ENCODE measurements at places on chromosomes 3 and 15.

DNA sequence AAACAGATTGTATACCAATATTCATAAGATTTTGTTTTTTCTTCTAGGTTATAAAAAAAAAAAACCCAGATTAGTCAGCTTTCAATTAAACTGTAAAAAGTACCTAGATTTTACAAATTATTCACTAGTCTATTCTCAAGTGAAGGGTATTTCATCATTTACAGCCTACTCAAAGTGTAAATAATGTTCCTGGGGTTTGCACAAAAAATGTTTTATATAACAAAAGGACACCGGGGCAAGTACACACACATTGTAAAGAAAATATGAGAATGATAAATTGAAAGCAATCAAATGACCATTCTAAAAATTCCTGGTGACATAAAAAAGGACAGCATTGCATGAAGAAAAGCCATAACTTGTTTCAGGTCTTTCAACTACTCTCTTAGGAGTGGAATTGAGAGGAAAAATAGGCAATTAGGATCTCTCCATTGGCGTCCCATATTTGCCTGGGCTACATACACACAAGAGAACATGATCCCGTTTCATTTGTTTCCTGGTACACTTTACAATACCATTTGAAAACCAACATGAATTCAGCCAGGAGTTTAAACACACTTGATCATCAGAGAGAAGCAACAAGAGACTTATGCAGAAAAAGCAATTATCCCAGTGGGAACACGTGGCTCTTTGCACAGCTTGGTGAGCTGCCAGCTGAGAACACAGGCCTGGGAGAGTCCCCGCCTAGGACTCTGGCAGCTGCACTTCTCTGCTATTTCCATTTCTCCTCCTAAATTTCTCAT, 1039.2 kb downstream of the ROBO1 start:
- DNase-seq: peak; percentile 72

GRCh38 chr3:46924921-46925584, 47.5 kb downstream of the PTH1R start:
- DNase-seq: no peak

- DNase-seq: no peak
These were observed 65.2 kb upstream of the TNIK start for GRCh38 chr3:171525437-171525836.

DNA sequence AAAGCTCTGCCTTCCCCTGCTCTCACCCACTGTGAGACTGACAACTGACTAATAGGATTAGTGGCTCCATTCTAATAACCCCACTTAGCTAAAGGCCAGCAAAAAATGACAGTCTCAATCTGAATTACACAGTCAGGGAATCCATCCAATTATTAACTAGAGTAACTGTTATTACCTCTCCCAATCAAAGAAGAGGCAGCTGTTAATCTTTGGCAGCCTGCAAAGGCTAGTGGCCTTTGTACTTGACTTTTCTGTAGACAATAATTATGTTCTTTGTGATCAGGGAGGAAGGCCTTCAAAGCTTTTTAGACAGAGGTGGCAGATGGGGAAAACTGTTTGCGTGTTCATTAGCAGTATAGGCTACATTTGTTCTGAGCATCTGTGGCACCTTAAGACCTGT, 177.7 kb downstream of the ISL2 start:
- no peak for DNase-seq

DNA sequence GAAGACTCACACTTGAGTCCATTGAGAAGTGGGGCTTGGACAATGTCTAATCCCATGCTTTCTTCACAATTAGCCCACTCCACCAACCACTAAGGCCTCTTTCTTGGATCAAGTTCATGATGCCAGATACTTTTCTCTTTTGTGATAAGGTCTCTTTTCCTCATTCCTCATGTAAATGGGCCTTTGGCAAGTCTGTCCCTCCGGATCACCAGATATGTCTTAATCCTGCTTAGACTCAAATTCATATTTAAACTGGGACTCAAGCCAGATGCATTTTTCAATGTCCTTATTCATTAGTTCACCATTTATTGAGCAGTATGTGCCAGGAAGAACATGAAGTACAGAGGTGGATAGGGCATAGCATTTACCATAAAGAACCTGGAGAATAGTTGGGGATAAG, 671.1 kb downstream of the TBL1XR1 start:
- DNase-seq: no peak

GRCh38 chr3:167710552-167710951, 24.1 kb downstream of the PDCD10 start:
- DNase-seq: no peak

GRCh38 chr3:72177075-72178050, 392.4 kb upstream of the PROK2 start:
- DNase-seq: no peak

DNA sequence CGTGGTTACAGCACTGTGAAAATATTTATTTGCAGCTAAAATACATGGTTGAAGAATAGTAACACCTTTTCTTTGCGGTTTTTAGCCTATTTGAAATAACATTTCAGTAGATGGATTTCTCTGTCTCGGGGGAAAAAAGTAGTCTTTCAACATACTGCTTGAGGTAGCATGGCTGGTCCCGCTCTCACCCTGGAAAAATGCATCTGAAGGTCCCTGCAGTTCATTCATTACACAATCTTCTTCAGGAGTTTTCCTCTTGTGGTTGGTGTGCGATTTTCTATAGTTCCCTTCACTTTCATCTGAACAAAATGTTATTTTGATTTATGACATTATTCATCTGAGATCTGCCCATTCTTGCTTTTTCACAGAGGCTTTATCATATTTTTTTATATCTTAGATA, 75.9 kb downstream of the STRIT1 start:
- DNase-seq: no peak

DNA sequence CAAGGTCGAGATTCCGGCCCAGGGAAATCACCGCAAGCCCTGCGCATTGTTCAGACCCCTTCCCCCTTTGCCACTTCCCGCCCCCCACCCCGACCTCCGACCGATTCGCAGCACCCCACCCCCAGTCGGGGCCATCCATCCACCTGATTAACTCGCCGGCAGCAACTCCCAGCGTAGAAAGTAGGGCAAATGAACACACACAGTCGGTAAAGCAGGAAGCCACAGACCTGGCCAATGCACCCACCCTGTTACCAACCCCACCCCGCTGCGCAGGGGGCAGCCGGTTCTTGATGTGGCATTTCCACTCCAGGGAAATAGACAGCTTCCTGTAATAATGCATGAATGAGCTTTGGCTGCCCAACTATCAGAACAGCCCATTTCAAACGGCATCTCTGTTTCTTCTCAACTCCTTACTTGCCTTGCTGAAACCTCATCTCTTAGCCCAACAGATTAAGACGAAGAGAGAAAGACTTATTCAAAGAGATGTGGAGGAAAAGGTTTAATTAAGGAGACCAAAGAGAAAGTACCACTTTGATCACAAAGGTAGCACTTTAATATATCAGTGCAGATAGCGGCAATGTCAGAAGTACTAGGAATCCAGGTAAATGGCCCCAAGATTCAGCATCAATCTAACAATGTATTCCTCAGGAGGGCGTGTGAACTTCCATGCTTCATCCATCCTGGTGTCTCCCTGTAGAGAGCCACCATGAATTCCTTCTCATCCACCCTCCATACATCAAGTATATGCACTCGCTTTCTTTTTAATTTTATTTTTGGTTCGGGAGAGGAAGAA, 1.9 kb downstream of the TNIK start:
- no peak for DNase-seq

DNA sequence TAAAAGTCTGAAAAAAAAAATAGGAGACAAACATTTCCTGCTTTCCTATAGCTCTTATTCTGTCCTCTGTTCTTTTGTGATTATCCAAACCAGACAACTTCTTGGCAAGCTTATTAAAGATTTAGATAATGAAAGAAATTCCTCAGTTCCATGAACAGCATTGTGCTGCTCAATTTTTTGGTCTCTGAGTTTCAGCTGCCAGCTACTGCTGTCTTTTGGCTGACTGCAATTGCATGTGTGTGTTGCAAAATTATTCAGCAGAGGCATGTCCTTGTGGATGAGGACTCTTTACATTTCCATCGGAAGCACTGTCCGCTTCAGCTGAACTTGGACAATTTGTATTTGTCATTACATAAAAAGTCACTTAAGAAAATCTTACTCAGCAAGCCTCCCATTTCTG, 397.3 kb upstream of the RASGRP1 start:
- DNase-seq: no peak

DNA sequence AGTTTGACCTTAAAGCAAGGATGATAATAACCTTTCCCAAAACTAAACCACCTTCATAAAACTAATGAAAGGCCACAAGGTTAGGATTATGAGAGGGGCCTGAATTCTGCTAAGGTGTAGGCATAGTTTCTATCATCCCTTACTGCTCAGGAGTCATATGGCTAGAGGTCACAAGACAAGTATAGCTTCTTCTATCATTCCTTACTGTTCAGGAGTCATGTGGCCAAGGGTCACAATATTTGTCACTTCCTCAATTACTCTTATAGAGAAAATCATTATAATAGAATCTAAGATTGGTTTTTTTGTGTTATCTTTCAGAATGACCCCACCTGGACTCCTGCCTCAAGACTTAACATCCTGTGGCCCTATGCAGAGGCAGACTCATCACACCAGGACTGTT, 36.6 kb downstream of the HERC1 start:
- DNase-seq: no peak

DNA sequence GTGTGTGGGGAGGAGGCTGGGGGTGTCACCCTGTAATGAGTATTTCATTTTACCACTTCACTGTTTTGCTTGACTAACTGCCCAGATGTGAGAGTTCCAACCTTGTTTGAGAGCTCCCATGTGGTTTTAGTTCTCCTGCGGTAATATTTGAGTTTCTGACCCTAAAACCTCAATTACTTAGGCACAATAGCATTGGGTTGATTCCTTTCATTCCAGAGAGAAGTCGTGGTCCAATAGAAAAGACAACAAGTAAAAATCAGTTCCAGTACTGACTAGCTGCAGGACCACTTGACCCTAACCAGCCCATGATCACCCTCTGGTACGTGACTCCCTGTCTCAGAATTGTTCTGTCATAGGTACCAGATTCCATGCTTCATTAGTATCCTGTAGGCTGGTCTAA, 630.4 kb downstream of the CADM2 start:
- DNase-seq: no peak

- DNase-seq: no peak
These were observed 74.6 kb downstream of the ITGB5 start for GRCh38 chr3:124812291-124813265.

- no peak for DNase-seq
These were observed 153.0 kb downstream of the IMPG2 start for GRCh38 chr3:101167376-101167775.

GRCh38 chr3:188939814-188940572, 231.8 kb upstream of the TPRG1 start:
- DNase-seq: no peak

DNA sequence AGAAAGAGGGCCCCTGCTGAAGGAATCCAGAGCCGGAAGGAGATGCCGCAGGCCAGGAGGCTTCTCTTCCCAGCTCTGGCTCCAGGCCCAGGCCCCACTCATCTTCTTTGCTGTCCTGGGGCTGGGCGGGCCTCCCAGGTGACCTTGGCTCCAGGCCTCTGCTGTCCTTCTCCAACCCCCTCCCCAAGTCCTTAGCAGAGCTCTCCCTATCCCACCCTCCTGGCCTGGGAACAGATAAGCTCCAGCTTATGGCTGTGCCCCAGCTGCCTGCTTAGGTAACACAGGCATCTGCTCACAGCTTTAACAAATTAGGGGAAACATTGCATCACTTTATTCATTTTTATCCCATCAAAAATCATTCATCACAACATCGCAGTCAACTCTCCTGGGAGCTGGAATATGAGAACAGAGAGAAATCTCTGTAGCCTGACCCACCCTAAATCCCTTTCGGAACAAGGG, 86.9 kb downstream of the SEMA5B start:
- no peak for DNase-seq

DNA sequence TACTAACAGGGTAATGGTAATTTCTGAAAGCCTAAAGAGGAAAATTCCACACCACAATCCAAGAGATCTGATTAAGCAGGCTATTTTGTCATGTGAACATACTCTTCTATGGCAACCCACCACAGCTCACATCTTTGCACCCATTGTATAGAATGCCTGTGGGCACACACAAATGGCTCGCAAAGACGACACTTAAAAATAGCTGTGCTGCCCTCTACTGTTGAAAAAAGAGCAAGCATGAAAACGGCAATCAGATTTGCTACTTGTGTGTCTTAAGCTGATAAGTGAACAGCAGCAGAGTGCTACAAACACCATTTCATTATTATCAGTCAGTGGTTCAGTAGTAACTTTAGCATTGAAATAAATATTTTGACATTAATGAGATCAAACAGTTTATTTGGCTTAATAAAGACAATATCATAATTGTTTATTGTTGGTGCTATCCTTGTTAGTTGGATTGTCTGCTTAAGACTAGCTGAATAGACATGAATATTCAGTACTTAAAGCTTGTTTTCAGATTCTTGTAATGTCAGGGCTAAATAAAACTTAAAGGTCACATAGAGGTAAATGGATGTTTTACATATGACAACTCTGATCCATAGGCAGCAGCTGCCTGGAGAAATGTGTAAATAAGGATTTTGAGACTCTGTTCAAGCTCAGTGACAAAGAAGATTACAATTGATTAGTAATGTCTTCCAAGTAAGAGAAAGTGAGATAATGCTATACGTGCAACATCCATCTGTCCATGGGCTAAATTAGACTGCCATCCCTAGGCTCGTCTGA, 199.1 kb downstream of the LRRN1 start:
- no peak for DNase-seq

DNA sequence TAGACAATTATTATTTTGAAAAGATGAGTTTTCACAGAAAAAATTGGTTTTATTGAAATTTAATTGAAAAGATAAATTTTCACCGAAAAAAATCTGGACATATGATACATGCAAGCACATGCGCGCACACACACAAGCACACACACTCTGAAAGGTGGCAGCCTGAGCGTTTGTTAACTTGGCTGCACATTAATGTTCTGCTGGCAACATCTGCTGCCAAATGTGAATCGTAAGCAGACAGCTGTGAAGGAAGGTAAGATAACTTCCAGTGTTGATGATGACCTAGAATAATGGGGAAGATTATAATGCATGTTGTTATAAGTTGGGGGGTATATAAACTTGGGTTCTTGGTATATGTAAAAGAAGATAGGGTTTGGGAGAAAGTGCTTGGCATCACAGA, 18.4 kb upstream of the CMTM7 start:
- no peak for DNase-seq

- no peak for DNase-seq
These were observed 35.8 kb upstream of the SLC6A11 start for GRCh38 chr3:10780243-10780642.
